OCI-LY7 (cell line): ENCODE measurements at places on chromosomes 2 and 18. TPM values are rescaled to one million over a fixed set of nuclear protein-coding genes. Genes with fewer than 3 reads are reported as not detected.

GRCh38 chr2:158668001-158668765 is 126.9 kb upstream of the DAPL1 start:
- no peak for DNase-seq

GRCh38 chr2:239913636-239914417 is 111.3 kb downstream of the NDUFA10 start:
- no peak for DNase-seq

DNA sequence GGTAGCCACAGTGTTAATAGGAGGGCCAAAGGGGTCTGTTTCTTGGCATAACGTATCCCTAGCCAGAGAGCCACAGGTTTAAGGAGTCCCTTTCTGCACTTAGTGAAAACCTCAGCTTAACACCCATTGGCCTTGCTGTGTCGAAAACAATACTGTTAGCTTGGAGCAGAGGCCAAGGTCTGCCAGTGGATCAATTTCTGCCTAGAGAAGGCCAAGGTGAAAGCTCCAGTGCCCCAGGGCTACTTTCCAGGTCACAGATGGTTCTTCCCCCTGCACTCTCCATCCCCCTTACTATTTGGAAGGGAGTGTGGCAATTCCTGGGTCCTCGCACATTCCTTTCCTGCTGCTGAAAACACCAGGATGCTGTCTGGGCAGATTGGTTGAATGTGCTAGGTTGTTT is 74.8 kb upstream of the TNP1 start:
- DNase-seq, result no peak

GRCh38 chr2:228866781-228867180 is 404.3 kb downstream of the PID1 start:
- no peak for DNase-seq

GRCh38 chr2:120927265-120927628 is 191.6 kb downstream of the GLI2 start:
- no peak for DNase-seq

DNA sequence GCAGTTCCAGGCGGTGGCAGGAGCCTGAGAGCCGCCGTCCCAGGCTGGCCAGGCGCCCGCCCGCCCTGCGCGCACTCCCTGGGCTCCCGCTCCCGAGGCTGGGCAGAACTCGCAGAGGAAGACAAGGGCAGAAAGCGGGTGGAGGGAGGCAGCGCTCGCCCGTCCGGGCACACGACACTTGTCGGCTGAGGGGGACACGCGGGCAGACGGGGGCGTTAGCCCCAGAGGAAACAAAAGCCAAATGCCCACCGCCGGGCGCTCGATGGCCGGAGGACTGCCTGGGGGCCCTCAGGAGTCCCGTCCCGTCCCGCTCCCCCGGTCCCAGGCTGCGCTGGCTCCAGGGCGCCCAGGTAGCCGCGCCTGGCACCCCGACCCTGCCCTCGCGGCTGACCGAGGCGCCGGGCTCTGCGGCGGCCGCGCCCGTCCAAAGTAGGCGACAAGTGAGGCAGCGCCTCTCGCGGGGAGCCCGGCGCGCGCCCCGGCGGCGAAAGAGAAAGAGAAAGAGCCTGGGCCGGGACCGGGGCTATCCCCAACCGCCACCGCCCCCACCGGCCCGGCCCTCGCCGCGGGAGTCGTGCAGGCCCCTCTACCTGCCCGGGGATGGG is 491 bp downstream of the L3MBTL4 start:
- no peak for DNase-seq

DNA sequence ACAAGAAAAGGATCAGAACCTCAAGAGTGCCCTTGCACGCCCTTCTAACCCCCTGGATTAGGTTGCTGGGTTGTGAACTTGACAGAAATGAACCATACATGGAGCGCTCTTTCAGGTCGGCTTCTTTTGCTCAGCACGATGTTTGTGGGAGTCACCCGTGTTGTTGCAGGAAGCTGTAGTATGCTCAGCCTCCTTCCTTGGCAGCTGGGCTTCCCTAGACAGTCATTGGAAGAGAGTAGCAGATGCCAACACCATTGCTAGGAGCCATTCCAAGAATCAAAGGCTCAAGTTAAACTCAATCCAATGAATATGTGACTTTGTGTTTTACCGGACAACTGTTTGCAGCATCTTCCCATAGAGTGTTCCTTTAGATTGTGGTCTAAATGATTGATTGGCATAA is 47.0 kb downstream of the RAB12 start:
- DNase-seq, result no peak

DNA sequence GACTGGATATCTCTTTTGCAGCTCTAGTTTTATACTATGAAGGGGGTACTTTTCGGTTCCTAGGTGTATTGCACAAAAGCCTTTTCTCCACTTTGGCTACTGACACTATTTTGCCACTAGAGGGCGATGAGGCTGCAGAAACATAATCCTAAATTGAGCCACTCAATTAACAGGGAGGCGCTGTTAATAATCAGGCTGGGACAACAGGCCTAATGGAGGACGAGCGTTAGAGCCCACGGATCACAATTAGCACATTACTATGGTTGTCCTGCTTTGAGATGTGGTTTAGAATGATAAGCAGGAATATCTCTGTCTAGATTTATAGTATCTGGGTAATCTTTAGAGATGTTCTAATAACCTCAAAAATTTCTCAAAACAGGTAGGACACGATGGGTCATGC is 62.2 kb upstream of the PMAIP1 start:
- DNase-seq, result peak; percentile 72

- no peak for DNase-seq
These were observed 17.9 kb downstream of the PPP3R1 start for GRCh38 chr2:68234405-68234804.

DNA sequence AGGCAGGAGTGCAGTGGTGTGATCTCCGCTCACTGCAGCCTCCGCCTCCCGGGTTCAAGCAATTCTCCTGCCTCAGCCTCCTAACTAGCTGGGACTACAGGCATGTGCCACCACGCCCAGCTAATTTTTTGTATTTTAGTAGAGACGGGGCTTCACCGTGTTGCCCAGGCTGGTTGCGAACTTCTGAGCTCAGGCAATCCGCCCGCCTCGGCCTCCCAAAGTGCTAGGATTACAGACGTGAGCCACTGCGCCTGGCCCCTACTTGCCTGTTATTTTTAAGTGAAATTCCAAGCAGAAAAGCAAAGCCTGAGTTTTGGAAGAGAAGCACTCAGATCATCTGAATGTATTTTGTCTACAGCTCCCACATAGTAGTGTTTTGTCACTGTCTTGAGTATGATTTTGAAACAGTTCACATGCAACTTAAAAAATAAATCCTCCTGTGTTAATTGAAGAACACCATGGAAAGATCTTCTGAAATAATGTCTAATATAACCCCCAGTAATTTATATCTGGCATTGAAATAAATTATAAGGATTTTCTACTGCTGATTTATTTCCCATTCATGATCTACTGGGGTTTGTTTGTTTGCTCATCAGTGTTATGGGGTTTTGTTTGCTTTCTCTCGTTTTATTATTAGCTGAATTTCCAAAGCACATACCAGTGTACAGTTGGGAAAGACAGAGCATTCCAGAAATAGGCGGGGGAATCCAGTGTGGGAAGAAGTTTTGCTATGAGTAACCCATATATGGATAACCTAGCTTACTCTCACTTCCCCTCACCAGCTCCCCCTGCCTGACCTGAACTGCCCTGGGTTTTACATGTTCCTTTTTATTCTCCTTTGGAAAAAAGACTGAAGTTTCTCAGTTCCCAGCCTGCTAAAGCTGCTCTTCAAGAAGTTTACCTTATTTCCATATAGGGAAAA is 80.1 kb upstream of the MAP3K20 start:
- DNase-seq, result no peak

GRCh38 chr2:101157272-101157671 is 6.1 kb upstream of the TBC1D8 start:
- no peak for DNase-seq

Gene ZDBF2
- 37.0 and 44.3 TPM in 2 replicates for total RNA-seq

Gene TSGA10
- 10.8 and 14.1 TPM in 2 replicates for total RNA-seq

Gene IL37
- total RNA-seq, result 0.63 TPM in 1 of 2 replicates, not detected in the other

Gene MYO7B
- total RNA-seq, result 3.3 and 3.7 TPM in 2 replicates

Gene ABCA12
- total RNA-seq, result not detected in 2 replicates

Gene SP9
- not detected in 2 replicates for total RNA-seq
